ENCODE measurements at places on chromosomes 3 and 15.
A peak's percentile ranks its signal among the peaks of the same experiment; 100 is the strongest.

- DNase-seq: no peak
These were observed 146.4 kb upstream of the LIPC start for GRCh38 chr15:58285212-58285920.

DNA sequence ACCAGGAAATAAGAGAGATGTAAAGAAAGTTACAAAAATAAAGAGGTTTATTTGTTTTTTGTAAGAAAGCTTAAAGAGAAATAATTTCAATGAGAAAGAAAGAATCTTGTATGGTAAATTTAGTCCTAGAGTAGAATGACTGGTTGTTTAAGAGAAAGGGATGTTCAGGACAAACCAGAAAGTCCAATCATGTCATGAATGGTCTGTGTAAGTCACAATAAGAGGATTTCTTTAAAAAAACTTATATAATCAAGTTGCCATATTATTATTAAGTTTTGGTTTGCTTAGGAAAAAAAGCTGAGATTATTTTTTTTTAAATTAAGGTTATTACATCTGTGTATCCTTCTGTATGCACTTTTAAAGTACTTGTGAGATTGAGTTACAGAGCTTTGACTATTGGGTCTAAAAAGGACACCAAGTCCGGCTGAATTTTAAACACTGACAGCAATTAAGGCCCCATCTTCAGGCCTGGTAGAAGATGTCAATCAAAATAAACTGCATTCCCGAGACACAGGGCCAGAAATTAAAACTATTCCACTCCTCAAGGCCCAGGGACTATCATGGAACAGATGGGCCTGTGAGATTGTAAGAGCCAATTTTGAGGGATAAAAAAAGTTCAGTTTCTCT lies 12.2 kb downstream of the ERICH6 start:
- DNase-seq: no peak

DNA sequence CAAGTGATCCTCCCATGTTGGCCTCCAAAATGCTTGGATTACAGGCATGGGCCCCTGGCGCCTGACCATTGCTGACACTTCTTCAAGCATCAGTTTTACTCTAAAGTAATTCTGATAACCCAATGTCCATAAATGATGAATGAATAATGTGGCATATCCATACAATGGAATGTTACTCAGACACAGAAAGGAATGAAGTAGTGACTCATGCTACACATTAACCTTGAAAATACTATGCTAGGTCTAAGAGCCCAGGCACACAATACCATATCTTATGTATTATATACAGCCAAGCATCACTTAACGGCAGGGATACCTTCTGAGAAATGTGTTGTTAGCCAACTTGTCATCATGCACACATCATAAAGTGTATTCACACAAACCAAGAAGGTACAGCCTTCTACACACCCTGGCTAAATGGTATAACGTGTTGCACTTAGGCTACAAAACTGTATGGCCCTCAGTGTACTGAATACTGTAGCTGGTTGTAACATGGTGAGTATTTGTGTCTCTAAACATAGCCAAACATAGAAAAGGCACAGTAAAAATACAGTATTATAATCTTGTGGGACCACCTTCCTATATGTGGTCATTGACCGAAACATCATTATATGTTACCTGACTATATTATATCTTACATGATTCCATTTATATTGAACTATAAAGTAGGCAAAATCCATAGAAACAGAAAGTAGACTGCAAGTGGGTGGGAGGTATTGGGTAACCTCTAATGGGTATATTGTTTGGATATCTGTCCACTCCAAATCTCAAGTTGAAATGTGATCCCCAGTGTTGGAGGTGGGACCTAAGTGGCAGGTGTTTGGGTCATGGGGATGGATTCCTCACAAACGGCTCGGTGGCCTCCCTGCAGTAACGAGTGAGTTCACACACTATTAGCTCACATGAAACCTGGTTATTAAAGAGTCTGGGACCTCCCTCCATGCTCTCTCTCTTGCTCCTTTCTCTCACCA lies 31.4 kb downstream of the MKRN2 start:
- DNase-seq: no peak

DNA sequence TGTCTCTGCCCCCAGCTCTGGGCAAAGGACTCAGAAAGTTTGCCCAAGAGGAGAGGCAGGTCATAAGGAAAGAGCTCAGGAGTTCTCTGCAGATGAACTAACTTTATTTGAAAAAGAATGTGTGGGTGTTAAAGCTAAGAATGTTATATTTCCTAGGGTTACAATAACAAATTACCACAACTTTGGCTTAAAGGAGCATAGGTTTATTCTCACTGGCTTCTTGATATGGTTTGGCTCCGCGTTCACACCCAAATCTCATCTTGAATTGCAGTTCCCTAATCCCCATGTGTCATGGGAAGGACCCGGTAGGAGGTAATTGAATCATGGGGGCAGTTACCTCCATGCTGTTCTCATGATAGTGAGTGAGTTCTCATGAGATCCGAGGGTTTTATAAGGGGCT lies 383.7 kb upstream of the CFAP20DC start:
- DNase-seq: no peak

DNA sequence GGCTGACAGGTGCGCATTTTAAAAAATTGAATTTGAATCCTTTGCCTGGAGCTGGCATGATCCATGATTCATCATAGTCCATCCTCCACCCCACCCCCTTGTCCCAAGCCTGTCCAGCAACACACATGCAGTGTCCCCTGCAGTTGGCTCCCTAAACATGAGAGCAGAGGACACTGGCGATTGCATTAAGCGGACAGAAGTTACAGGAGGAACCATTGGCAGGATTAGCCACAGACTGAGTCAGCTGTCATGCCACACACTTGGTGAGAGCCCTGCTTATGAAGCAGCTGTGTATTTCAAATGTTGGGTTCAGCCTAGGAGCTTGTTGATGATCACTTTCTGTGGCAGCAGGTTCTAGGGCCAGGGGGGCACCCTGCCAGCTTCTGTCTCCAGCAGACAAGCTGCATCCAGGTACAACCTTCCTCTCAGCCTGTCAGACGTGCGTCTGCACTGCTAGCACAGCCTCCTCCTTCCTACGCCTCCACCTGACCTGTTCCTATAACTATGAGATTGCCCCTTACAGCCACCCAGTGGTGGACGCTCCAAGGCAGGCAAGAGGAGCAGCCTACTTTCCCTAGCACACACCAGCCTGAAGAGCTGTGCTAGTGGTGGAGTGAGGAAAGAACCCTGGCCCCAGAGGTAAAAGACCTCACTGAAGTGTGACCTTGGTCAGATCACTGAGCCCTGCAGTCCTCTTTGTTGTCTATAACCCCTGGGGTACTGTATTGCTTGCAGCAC lies 121.9 kb downstream of the SLCO3A1 start:
- DNase-seq: no peak

DNA sequence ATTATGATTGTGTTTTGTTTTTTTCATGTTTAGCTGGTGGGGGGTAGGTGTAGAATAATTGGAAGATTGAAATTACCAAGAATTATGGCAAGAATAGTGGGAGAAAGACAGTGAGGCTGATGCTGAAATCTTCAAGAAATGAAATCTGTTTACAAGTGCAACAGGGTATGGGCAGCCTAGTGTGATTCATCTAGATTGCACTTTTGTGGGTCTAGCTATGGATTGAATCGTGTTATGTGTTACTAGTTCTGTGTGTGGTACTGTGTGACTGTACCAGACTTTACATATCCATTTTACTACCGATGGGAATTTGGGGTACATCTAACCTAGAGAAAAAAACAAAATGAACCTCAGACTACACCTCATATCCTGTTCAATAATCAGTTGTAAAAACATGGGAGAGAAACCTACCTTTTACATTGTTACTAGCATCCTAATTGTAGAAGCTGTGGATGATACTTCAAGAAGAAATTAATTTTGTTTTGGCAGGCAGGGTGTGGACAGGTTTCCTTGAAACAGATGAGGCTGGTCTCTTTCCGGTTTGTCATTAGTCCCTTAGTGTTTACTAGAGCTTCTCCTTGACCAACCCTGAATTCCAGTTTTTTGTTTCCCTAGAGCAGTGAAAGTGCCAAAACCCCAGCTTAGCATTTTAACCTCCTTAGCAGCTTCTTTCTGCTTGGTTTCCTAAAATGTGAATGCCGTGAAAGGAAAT lies 47.9 kb downstream of the OPA1 start:
- DNase-seq: peak; percentile 29

- DNase-seq: no peak
These were observed 25.6 kb upstream of the TEX9 start for GRCh38 chr15:56339594-56339993.

DNA sequence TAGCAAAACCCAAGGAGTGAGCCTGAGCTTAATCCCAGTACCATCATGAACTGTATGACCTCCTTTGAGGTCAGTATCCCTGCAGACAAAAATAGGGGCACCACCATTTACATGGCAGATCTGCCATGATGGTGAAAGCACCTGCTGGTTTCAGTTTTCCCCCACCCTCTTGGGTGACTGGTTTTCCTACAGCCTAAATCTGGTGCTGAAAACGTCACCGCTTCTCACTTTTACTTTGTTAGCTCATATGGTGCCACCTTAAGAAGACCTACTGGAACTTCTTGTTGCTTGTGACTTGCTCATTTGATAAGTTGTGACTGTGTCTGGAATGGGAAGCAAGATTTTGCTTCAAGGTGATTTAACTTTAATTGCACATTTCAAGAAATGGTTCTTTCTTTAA lies 5.1 kb downstream of the PPP1R2 start:
- DNase-seq: no peak

DNA sequence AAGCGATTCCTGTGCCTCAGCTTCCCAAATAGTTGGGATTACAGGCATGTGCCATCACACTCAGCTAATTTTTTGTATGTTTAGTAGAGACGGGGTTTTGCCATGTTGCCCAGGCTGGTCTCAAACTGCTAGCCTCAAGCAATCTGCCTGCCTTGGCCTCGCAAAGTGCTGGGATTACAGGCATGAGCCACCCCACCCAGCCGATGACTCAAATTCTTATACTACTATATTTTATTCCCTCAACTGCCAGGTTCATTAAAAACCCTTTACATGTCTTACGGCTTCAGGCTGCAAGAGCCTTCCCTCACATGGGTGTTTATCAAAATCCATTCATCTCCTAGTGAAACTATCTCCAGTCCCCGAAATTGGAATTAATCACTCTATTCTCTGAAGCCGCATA lies 63.4 kb downstream of the CBLB start:
- no peak for DNase-seq

DNA sequence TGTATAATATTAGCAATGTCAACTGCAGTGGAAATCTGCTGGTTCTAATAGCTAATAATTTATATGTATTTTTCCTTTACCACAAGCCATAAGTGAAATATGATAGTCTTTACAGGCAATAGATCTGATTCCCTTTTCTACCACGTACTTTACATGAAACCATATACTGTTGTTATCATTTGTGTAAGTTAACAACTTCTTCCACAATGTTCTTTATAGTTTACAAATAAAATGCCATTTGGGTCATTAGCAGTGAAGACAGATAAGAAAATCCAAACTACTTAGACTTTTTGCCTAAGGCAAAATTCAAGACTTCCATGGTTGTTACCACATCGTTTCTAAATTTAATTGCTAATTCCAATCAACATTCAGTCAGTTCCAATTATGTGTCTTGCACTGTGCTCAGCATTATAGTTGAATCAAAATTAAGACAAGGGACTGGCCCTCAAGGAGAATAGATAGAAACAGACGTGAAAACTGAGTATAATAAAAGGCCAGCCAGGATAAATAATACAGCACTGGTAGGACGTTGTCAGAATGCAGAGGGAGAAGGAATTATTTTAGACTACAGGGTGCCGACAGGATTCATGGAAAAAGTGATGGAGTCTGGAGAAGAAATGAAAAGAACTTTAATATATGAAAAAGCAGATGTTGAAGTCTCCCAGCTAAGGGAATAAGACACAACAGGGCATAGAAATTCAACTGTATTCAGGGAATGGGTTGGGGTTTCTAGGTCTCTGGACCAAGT lies 249.8 kb downstream of the ALCAM start:
- no peak for DNase-seq

DNA sequence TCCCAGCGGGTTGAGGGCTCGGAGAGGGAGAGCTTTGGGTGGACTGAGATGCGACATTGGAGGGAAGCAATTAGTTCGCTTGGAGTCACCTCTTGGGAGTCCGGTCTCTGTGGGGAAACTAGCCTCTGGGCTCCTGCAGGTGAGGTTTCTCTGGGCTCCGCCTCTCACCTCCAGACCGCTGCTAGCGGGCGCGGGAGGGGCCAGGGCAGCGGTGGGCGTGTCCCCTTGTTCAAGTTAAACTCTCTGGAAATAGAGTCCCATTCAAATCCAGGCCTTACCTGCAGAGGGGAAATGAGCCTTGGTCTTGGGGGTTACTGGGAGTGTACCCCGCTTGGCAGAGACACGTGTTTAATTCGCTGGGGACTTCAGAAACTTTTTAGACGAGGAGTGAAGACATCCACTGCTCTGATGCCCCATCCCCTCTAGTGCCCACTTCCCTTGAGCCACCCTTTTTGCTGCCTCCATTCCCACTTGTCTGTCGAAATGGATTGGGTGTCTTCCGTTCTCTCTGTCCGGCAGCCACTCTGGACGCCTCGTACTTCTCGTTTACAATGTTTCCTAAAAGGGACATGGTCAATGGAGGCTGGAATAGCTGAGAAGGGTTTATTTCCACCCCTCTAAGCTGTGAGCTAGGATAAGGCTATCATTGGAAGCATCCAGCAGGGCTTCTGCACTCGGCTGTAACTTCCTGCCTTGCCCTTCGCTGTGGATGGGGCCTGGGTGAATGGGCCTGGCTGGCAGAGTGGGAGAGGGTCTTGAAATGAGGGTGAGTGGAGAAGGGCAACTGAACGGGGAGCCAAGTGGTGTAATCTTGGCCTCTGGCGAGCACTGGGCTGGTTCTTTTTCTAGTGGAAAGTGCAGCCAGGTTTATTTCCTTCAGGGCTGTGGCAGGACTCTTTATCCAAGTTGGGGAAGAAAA lies 1.1 kb downstream of the MITF start:
- peak; percentile 18 for DNase-seq

- DNase-seq: no peak
These were observed 46.9 kb downstream of the USP8 start for GRCh38 chr15:50471072-50471471.
